Erythroblast (primary cell): ENCODE measurements at places on chromosomes 1 and 21.

- DNase-seq = no peak
These were observed 40.0 kb downstream of the CLDN17 start for GRCh38 chr21:30126576-30126975.

DNA sequence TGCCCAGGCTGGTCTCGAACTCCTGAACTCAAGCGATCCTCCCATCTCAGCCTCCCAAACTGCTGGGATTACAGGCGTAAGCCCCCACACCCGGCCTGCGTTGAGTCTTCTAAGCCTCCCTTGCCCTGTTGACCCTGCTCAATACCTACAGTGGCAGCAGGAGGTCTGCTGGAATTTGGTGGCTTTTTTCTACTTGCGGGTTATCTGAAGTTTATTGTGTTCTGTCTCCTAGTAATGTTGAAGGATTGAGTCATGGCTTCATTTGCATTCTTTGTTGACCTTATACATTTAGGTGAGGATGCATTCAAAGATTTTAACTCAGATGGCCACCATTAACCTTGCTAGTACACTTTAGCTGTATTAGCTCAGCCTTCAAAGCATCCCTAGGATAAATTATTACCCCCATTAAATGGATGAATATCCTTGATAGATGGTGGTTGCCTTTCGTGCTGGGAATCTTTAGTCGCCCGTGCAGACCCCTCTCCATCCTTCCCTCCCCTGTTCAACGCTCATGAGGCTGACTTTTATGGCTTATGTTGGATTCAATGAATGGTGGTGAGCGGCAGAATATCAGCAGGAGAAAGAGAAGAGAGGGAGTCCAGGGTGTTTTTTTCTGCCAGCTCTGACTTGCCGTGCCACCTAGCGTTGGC is 9.7 kb upstream of the NPPB start:
- DNase-seq = no peak

GRCh38 chr1:203116091-203116820 is 11.3 kb upstream of the ADORA1 start:
- DNase-seq = no peak

DNA sequence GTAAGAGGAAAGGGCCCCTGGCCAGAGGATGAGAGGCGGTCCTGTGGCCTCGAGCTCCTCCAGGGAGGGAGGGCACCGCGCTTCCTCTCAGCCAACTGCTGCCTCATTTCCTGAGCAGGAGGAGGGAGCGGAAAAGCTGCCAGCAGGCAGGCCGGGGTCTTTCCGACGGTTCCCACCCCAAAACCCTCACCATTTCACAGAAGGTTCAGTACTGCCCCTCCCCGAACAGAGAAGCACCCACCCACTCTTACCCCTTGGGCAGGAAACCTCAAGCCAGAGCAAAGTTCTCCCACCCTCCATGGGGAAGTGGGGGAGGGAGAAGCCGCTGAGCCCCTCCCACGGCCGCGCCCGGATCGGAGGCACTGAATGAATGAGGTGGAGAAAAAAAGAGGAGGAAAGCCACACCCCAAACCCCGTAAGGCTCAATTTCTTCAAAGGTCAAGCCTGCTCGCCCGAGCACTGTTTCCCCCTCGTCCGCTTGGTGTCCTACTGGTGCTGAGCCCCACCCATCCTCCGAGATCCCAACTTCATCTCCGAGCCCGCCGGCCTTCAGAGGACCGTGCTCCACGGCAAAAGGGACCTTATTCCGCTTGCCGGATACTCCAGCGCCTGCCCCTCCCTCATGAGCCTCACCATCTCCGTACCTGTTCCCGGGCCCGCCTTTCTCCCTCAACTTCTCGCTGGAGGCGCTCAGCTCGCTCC is 9.4 kb downstream of the TPM3 start:
- peak; percentile 82 for DNase-seq

GRCh38 chr1:24168245-24168644 is 18.8 kb downstream of the IFNLR1 start:
- no peak for DNase-seq

GRCh38 chr21:42704861-42705260 is 51.4 kb downstream of the PDE9A start:
- DNase-seq = no peak

GRCh38 chr1:83882906-83883305 is 116.0 kb downstream of the TTLL7 start:
- no peak for DNase-seq

- DNase-seq = no peak
These were observed 54.4 kb downstream of the KCNAB2 start for GRCh38 chr1:6099787-6100765.

GRCh38 chr1:41882486-41882885 is 36.2 kb downstream of the HIVEP3 start:
- no peak for DNase-seq

DNA sequence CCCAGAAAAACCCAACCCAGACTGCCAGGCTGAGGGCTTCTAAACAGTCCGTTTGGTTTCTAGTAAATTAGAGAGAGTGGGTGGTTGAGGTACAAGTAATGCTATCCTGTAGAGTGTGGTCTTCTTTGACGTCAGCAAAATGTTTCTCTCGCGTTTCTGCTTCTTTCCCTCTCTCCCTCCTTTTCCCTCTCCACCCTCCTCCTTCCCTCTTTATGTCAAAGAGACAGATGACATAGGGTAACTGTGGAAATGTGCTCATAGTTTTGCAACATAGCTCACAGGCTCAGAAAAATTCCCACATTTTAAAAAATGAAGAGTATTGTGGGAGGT is 158.3 kb downstream of the TOMM20 start:
- no peak for DNase-seq

GRCh38 chr21:45224189-45224938 is 63.3 kb downstream of the POFUT2 start:
- DNase-seq = no peak

DNA sequence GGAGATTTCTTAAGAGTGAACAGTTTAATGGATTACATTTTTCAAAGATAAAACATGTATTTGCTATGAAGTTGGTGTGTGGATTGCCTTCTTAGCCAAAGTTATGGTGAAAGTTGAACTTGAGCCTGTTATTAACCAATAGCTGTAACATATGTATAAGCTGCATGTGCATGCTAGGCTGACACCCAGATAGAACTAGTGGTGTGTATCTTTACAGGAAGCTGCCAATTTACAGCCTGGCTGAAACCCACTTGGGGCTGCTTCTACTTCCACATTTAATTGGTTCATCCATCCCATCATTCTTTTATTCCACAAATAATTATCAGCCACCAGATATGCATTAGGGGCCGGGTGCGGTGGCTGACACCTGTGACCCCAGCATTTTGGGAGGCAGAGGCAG is 3.3 kb downstream of the PLA2G5 start:
- DNase-seq = no peak

DNA sequence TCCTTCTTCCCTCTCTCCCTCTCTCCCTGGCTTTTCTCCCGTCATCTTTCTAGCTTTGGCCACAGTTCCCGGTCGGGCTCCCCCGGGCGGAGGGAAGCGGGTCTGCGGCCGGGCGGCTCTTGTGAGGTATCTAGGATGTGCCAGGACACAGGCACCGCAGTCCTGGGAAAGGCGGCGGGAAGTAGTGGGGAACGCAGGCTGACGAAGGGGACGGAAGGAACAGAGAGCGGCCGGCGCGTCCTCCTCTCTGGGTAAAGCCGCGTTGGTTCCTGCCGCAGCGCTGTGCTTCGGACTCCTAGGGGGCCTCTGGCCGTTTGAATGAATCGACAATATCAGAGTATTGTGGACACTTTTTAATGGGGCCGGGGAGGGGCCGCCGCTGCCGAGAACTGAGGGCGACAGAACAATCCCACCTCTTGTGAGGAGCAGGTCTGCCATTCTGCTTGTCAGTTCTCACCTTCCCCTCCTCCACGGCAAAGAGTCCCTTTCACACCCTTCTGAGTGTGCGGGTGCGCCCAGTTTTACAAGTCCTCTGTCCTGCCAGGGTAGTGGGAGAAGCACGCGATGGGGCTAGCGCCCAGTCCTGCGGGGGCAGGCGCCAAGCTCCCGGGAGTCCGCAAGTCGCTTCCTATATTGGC is 1.2 kb upstream of the LHX9 start:
- DNase-seq = peak; percentile 42

DNA sequence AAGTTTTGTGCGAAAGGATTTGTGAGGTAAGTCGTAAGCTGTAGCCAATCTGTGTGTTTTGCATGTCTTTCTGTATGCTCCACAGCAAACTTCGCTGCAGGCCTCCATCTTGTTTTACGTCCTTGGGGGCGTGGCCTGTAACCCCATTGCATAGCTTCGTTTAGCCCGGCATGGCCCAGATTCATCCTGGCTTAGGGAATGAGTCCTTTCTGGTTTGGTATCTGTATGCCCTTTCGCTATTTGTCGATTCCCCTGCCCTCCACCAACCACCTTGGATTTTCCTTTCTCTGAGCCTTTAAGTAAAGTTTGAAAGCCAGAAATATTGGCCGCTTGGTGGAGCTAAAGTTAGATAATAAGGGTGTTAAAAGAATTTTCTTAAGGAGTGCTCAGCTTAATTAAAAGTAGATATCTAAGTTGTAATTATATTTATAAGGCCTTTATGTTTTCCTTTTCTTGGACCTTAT is 1.1 kb downstream of the THEM4 start:
- DNase-seq = no peak

DNA sequence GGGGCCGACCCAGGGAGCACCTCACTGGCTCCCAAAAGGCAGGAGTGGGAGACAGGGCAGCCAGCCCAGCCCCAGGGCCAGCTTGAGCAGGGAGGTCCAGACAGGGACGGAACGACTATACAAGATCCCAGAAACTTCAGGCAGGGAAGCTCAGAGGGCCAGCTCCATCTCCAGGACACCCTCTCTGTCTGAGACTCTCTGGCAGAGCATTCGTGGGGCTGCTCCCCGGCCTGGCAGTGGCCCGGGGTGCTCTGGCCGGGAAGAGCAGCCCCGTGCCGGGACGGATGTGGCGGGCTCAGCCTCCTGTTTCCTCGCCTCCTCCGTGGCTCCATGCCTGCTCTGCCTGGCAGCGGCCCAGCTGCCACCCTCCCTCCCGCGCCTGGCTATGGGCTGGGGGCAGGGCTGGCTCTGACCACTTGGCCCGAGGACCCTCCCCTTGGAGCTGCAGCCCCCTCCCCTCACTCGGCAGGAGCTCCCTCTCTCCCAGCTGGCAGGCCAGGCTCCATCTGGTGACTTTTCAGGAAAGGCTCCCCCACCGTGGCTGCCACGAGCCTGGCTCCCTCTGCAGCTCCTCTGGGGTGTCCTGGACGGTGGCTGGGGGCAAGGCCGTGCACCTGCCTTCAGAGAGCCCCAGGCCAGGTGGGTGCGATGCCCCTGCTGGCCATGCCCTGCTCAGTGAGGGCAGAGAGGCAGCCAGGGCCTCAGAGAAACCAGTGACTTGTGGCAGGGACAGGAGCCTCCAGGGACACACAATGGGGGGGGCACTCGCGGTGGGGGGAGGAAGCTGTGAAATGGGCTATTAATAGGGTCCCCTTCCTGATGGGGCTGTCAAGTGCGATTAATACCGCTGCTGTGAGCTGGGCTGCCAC is 5.6 kb upstream of the PLCH2 start:
- DNase-seq = no peak

DNA sequence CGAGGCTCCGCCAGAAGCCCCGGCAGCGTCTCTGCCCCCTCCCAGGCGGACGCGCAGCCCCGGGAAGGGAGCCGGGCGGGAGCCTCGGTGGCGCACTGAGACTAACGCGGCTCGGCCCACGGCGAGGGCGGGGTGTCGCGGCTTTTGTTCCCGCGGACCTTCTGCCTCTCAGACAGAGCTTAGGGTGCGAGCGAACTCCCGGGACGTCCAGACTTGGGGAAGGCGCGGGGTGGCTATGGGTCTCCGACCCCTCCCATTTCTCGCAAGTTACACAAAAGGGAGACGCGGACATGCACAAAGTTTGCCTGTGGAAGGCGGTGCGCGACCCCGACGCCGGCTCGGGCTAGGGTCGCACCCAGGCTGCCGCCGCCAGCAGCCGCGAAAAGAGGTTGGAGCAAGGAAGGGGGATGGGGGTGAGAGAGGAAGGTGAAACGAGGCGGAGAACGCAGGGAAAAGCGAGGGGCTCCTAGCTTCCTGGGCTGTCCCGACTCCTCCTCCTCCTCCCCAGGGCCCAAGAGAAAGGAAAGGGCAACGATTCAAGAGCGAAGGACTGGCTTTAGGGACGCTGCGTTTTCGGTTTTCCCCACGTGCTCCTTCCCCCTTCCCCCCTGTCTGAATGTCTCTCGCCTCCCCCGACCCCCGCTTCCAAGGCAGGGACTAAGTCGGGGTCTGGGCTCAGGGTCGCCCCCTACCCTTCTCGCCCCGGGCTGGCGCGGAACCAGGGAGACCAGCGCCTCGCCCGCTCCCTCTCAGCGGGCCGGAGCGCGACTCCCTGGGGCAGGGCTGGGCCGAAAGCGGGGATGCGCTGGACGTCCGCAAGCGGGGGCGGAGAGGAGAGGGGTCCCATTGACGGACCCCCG is 729 bp downstream of the APP start:
- DNase-seq = peak; percentile 42

GRCh38 chr21:44874240-44874496 is 678 bp upstream of the PTTG1IP start:
- DNase-seq = no peak

DNA sequence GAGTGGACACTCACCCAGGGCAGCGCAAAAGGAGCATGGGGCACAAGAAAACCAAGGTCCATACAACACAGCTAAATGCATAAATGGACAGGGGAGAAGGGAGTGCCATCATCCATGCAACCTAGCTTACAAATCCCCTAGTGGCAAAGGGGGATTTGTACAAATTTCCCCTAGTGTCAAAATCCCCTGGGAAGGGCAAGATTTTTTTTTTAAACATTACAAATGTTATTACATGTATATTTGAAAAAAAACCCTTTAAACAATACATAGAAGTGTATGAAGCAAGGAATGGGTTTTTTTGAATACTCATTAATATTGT is 89.6 kb upstream of the IVNS1ABP start:
- DNase-seq = no peak

GRCh38 chr21:31873696-31874599 is 1.1 kb downstream of the HUNK start:
- DNase-seq = peak; percentile 52

- DNase-seq = no peak
These were observed 45.0 kb downstream of the KCNJ6 start for GRCh38 chr21:37871121-37871862.

DNA sequence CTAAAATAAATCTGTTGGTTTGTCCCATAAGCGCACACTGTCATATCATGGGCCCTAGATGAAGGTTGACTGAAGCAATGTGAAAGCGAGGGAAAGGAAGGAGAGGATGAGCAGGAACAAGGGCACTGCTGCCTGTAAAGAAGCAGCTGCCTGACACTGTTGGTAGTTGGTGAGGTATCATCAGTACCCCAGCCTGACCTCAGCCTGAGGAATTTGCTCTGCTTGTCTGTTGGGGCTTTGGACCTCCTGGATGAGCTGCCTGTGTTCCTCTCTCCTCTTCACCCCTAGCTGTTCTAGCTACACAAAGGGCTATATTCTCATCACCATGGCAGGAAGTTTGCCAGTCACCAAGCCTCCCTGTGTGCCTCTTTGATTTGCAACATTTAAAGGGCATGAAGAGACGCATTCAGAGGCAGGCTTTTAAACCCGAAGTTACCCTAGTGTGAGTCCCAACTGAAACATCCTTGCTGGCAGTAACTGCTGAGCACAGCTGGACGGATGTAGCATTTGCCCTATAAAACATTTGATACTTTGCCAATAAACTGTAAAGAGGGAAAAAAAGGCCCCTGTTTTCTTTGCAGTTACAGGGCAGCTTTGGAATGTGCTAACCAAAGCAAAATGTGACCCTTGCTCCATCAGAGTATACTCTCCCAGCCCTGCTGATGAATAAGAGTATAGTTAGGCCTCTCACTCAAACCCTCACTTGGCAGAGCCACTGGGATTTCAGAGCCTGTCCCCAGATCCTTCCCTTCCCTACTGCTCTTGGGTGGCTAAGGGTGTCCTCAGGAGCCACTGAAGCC is 22.2 kb upstream of the SPATA6 start:
- no peak for DNase-seq
